ENCODE measurements at places on chromosomes 3 and 15. TPM values are rescaled to one million over a fixed set of nuclear protein-coding genes. Genes with fewer than 3 reads are reported as not detected.

Gene NPAP1
- total RNA-seq: not detected

Gene AADACL2
- not detected for total RNA-seq

Gene UACA
- total RNA-seq: 47.4 TPM

Gene MUC20
- 2.4 TPM for total RNA-seq

Gene IMPG2
- 0.20 TPM for total RNA-seq

Gene DNAJB11
- 54.3 TPM for total RNA-seq

Gene TWF2
- total RNA-seq: 100 TPM

Gene PAK6
- total RNA-seq: 19.9 TPM

Gene ZNF385D
- not detected for total RNA-seq

Gene SAMMSON
- total RNA-seq: not detected

Gene MED12L
- total RNA-seq: 6.4 TPM

Gene FSTL1
- 20.7 TPM for total RNA-seq

Gene LRRC49
- total RNA-seq: 7.4 TPM

Gene BLM
- 24.6 TPM for total RNA-seq

Gene GALK2
- 18.7 TPM for total RNA-seq

Gene BCL6
- total RNA-seq: 17.5 TPM

Gene PLAAT1
- total RNA-seq: not detected

Gene TMEM207
- total RNA-seq: not detected

Gene SKOR1
- total RNA-seq: 0.81 TPM

Gene CFAP91
- 0.96 TPM for total RNA-seq

Gene CNTN6
- total RNA-seq: not detected

Gene WDR72
- 5.8 TPM for total RNA-seq

Gene PLA2G4E
- total RNA-seq: not detected

Gene FOXB1
- not detected for total RNA-seq

Gene ABHD14A
- total RNA-seq: 11.6 TPM

Gene CCDC51
- 29.3 TPM for total RNA-seq

Gene RHOV
- total RNA-seq: 6.0 TPM

Gene TMIE
- 0.74 TPM for total RNA-seq

Gene CCDC12
- total RNA-seq: 46.5 TPM

All from HCT116 (cell line).